ENCODE measurements at places on chromosomes 2 and 18.

DNA sequence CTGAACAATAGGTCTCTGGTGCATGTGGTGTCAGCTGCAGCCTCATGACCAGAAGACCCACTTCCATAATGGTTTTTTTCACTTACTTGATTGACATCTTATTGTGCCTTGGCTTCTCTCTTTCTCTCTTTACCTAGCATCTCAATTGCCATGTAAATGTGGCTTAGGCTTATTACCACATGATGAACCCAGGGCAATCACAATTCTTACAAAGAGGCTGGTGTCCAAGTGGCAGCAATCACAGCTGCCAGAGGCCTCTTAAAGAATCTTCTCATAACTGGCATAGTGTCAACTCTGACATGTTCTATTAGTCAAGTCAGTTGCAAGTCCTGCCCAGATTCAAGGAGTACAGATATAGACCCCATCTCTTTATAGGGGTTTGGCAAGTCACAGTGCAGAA, 1224.8 kb downstream of the SUCLG1 start:
- no peak for DNase-seq

- no peak for DNase-seq
These were observed 928 bp downstream of the GPR39 start for GRCh38 chr2:132417430-132418035.

GRCh38 chr2:34005901-34006300, 406.8 kb upstream of the FAM98A start:
- DNase-seq = no peak

GRCh38 chr2:227115761-227116160, 48.2 kb downstream of the COL4A4 start:
- DNase-seq = no peak

- no peak for DNase-seq
These were observed 25.9 kb downstream of the VIL1 start for GRCh38 chr2:218444692-218445357.

DNA sequence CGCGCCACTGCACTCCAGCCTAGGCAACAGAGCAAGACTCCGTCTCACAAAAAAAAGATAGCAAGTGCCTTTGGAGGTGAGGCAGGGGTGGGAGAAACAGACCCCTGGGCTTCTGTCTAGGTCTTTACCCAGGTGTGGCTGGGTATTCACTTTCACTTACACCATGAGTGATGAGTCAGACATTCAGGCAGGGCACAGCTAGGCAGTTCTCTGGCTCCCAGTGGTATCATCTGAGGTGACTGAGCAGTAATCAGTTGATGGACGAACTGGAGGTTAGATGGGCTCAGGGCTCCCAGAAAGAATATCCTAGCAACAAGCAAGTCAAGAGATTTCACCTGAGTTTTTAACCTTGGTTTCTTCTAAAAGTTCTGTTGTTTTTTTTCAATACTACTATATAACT, 107.0 kb upstream of the RAB6C start:
- no peak for DNase-seq

GRCh38 chr2:147389218-147389617, 455.6 kb upstream of the ACVR2A start:
- DNase-seq = no peak

DNA sequence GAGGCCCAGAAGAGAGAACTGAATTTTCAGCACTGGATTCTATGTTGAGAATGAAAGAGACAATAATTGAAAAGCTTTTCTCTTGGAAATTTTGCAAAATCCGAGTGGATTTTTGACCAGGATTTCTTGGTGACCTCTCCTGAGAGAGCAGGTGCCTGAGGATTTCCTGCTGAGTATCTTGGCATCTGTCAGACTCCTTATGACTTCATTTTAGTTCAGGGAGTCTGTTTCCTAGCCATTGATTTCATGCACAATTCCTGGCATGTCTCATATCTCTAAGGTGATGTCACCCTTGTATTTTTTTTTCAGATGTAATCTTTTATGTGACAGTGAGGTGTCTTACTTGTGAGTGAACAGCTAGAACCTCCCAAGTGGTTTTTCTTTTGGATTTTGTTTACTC, 195.9 kb downstream of the NEDD4L start:
- DNase-seq = no peak

DNA sequence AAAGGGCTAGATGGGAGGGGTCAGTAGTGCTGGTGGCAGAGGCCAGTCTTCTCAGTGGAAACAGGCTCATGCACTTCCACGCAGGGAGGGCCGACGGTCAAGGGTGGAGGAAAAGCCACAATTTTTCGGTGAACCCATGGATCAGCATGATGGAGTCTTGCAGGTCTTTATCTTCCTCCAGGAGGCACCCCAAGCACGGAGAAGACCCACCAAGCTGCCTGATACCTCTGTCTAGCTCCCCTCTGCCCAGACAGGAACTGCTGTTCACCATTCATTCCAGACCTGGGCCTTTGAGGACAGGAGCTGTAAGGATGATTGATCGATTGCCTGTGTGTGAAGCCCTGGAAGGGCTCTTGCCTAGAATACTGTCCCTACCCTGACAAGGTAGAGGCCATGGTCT, 2.8 kb upstream of the LRRFIP1 start:
- DNase-seq = no peak

GRCh38 chr18:44871771-44872170, 191.1 kb downstream of the SETBP1 start:
- DNase-seq = no peak

DNA sequence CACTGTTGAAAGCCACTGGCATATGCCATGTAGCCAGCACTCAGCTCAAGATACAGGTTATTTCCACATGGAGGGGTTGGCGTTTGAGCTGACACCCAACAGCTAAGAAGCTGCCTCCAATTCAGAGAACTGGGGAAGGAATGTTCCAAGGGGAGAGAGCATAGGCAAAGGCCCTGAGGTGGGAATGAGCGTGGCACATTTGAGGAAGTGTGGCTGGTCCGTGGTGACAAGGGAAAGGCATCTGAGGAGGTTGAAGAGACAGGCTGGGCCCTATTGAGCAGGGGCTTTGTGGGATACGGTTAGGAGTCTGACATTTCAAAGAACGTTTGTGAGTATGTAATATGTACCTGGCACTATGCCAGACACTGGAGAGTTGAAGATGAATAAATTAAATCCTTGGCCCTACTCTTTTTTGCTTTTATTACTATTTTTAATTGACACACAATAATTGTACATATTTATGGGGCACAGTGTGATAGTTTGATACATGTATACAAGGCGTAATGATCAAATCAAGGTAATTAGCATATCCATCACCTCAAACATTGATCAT, 27.6 kb upstream of the TMBIM1 start:
- no peak for DNase-seq

- no peak for DNase-seq
These were observed 48.2 kb upstream of the BIN1 start for GRCh38 chr2:127155028-127155581.

DNA sequence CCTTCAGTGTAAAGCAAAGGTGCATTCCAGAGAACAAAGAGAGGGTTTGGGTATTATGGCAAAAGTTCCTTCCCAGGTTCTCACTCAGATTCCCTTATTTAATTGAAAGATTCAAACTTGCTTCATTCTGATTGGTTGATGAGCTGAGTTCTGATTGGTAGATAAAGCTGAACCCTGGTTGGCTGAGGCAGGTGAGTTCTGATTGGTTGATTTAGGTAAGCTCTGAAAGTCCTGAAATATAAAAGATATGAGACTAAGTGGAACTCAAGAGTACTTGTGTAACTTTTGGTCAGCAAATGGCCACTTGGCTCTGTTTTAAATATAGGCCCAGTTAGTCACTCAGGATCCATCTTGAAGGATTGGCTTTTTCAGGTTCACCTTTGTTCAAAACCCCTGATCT, 99.8 kb upstream of the FBXO11 start:
- DNase-seq = no peak

DNA sequence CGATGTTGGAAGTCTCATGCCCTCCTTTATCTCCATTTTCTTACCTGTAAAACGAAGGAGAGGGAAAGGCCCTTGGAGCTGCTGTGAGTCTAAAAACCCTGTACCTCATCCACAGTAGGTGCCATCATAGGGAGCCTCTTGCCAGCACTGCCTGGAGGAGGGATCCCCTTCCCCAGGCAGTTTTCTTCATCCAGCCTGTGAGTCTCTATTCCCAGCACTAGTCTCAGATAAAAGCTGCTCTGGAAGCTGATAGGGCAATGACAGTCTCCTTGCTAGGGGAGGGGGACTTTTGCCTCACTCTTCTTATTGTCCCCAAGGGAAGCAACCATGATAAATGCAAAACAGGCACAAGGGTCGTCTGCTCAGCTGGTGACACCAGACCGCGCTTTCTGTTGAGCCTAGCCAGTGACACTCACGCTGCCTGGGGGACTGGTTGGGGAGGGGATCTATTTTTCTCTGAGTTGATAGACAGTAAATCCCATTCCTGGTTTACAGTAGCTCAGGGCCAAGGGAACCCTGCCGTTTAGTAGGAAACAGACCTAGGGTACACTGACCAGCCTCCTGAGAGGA, 139.5 kb upstream of the NABP1 start:
- no peak for DNase-seq

GRCh38 chr18:61448316-61448715, 115.1 kb downstream of the CDH20 start:
- no peak for DNase-seq

DNA sequence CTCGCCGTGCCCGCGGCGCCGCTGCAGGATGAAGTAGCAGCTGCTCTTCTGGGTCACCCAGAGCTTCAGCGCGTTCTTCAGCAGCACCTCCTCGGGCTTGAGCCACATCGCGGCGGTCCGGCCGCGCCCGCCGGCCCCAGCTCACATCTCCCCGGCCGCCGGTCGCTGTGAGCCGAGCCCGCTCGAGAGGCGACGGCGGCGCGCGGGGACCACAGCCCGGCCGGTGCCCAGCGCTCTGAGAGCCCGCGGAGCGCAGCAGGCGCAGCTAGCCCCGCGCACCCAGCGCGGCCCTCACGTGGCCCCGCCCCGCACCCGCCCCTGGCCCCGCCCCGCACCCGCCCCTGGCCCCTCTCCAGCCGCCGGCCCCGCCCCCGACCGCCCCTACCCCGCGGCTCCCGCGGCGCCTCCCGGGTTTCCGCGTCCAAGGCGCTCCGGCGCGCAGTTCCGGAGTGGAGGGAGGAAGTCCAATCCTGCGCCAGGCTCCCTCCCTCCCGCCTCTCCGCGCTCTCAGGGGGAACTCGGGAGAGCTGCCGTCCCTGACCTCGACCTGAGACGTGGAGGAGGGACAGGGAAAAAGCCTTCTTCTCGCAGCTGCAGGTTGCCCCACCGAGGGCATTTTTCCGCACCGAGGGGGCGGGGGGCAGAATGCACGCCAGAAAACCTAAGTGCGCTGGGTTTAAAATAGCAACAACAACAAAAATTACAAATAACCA, at the start of gene TBC1D8:
Gene TBC1D8, minus strand, starts transcription at position 237 of the 713 bp plus-strand sequence. Its CDS starts 129 bp downstream, at position 108.
- DNase-seq = peak; percentile 67

GRCh38 chr2:187586011-187586641, 31.9 kb upstream of the TFPI start:
- DNase-seq = no peak

DNA sequence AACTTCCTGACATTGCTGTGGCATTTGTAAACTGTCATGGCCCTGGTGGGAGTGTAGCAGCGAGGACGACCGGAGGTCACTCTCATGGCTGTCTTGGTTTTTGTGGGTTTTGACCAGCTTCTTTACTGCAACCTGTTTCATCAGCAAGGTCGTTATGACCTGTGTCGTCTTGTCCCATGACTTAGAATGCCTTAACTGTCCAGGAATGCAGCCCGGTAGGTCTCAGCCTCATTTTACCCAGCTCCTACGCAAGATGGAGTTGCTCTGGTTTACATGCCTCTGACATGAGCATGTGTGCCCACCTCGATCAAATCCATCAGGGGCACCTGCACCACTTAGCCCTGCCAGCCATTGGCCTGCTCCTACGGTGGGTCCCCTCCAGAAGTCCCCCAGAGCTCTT, 32.9 kb upstream of the SLC66A3 start:
- DNase-seq = no peak

DNA sequence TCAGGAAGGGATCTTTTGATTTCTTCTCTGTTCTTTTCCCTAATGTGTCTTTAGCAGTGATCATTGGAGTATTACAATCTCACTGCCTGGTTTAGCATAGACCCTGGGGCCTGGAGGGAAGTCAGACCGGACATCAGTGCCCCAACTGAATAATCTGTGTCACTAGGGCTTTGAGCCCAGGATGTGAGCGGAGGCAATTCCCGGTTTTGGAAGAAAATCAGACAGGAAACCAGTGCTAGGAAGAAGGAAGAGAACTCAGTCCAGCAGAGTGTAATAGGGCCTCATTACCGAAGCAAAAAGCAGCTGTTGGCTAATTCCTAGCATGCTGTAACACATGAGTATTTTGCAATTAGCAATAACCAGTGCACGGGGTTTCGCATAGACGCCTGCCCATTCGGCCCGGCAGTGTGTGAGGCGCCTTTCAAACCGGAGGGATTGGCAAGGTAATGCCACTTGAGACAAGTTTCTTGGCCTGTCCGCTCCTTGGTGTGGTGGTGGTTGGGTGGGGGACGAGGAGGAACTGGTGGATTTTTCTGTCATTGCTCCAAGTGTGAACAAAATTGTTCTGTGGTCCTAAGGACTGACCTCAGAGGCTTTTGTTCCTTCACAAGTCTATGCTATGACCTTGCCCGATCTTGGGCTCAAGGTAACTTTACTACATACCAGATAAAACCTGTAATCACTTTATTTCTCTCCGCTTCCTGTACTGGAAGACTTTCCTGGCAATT, 2.8 kb downstream of the FOSL2 start:
- no peak for DNase-seq

DNA sequence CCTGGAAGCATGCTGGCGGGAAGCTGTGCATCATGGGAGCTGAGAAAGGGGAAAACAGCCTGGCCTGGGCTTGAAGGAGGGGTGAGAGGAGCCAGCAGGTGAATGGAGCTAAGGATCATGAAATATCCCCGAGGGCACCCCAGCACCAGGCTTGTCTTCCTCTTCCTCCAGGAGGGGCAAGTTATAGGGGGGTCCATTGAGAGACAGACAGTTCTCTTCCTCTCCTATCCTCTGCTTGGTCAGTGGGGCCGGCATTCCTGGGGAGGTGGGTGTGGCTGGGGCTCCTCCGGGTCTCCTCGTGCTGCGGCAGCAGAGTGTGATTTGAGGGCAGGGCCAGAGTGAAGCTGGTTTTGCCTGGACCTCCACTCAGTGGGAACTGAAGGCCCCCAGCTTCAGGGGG, 78.9 kb downstream of the LIPG start:
- DNase-seq = no peak

DNA sequence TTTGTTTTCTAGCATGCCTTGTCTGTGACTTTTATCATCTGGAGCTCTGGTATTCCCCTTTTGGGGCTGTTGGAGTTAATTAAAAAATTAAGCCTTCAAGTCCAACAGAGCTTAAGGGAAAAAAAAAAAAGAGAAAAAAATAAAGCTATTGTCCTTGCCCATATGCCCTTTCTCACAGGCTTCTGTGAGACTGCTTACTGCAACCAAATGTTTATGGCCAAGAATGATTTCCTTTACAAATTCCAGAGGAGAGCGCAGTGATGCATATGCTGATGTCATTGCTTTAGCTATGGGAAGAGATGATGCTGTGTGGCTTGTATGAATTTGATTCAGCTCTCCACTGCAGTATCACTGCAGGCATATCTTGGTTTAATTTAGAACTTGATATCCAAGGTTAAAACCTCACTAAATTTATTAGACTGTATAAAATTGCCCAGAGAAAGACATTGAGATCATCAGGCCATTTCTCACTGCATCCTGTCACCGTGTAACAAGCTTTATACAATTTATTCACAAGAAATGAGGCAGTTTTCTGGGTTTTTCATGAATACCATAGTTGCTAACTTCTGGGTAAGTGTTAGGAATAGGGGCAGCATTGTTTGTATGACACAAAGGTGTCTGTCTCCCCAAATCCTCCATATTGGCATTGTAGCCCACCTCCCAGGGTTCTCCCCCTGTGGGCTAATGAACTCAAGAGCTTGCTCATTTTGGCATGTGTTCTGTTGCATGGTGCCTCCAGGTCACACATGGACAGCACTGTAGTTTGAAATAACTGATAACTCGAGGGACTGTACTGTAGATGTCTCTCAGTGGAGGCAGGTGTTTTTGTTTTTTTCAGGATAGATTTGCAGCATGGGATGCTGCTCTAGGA, 85.0 kb downstream of the TANC1 start:
- DNase-seq = no peak

All from activated CD4-positive, alpha-beta T cell treated with anti-CD3 and anti-CD28 coated beads for 24 hours (primary cell).